ENCODE measurements at places on chromosomes 3 and 15.

- DNase-seq, result no peak
These were observed 51.9 kb upstream of the SNRPA1 start for GRCh38 chr15:101346928-101347327.

- DNase-seq, result no peak
These were observed 878.1 kb downstream of the SI start for GRCh38 chr3:164200053-164200823.

DNA sequence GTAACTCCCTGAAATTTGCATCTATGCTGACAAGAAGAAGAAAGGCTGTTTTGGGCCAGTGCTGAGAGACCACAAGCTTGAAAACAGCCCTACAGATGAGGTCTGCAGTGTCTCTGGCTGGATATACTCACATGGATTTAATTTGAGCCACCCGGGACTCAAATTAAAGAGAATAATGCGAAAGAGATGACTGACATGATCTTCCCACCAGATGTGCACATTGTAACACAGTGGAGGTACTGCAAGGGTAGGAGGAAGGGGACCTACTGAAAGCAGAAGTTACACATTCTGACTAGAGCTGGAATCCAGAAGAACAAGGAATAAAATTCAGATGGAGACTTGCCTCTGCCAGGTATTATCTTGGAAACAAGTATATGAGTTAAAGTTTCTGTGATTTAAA is 728.3 kb upstream of the SGO1 start:
- DNase-seq, result no peak

DNA sequence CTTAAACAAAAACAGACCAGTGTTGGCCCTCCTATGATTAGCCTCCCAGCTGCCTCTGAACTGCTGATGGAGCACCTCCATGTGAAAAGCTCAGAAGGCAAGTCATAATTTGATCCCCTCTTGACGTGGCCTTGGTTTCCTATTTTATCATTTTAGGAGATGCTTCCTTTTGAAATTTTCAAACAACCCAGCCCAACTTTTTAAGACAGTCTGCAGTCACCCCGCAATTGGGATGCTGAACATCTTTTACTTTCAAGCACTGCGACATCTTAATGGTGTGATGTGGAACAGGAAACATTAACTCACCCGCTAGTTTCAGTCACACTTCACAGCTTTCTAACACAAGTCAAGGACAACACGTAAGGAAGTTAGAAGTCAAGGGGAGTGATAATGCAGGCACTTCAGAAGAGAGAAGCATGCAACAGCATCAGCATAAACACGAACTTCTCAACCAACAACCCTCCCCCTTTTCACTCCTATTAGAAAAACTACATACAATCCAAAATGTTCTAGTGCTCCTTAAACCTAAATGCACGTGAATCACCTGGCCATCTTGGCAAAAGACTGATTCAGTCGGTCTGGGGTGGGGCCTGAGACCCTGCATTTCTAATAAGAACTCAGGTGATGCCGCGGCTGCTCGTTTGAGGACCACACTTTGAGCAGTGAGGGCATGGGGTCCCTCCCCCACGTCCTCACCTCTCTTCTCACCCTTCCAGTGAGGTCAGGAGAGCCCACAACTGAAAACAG is 161.5 kb downstream of the FOXP1 start:
- no peak for DNase-seq

DNA sequence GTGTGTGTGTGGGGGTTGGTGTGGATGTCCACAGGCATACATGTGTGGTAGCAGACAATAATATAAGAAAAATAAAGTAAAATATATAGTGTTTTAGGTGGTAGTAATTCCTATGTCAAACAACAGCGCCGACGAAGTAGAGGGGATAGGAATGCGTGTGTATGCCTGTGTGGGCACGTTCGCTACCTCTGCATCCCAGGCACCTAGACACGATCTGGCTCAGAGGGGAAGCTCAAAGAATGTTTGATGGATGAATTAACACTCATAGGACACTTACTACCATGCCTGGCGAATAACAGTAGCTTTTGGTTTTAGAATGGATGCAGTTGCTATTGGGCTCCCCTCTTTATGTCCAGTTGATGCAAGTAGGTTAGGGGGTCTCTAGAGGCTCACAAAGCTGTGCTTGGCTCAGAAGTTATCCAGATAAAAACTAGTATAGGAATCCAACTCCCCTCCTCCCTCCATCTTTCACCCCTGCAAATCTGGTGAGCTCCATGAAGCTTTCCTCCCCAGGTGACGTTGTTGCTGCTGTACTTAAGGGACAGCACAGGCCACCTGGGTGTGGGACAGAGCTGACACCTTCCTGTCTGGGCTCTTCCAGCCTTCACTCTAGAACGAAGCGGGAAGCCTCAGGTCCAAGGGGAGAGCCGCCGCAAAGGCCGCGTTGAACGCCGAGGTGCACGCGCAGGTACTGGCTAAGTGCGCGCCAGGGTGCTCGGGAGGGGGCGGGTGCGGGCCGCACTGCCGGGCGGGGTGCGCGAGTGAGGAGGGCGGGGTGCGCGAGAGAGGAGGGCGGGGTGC is 192.6 kb upstream of the LYSMD4 start:
- no peak for DNase-seq

GRCh38 chr3:425079-425478 is 228.5 kb downstream of the CHL1 start:
- no peak for DNase-seq

DNA sequence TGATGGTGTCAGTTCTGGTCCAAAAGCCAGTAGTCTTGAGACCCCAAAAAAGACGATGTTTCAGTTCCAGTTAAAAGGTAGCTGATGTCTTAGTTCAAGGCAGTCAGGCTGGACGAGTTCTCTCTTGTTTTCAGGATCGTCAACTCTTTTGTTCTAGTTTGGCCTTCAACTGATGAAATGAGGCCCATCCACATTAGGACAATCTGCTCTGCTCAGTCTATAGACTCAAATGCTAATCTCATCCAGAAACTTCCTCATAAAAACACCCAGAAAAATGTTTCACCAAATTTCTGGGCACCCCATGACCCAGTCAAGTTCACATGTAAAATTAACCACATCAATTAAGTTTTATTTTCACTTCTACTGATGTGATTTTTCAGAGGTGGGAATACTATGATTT is 74.0 kb downstream of the MOBP start:
- no peak for DNase-seq

DNA sequence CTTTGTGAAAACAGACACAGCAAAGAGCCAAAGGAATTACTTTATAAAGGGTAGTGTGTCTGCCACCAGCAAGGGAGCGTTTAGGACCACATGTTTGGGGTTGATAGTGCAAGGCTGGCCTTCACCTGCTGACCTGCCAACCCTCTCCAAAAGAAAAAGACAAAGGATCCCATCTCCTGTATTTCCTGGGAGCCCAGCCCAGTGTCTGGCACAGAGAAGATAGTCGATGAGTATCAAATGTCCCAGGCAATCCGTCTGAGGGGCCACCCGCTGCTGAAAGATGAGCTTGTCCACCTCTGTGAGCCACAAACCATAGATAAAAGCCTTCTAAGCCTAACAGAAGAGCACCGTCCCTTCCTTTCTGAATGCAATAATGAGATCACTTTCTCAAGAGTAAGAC is 154.8 kb upstream of the CTNNB1 start:
- no peak for DNase-seq

DNA sequence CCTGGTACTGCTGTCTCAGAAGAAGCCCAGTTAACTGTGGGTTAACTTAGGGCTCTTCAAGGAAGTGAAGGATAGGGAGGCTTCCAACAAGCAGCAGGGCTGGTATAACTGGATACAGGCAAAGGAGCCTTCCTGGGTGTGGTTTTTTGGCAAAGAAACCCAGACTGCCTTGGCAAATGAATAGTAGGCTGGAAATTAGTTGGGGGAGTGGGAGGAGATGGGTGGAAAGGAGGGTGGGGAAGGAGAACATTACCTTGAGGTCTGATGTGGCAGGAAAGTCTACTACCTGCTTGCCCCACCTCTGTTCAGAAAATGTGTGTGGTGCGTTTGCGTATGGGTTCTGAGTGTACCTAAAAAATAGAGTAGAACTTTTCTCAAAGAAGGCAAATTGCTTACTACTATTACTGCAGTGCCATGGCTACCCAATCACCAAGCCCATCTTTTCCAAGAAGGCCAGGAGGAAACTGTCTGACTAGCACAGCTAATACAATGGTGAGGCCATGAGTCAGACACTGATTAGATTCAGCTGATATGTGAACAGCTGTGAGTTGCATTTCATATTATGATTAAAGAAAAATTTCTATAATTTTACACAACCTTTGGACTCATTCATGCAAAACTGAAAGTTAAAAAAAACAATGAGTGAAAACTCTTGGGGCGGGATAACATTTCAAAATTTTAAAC is 55.2 kb downstream of the SPTSSB start:
- no peak for DNase-seq

DNA sequence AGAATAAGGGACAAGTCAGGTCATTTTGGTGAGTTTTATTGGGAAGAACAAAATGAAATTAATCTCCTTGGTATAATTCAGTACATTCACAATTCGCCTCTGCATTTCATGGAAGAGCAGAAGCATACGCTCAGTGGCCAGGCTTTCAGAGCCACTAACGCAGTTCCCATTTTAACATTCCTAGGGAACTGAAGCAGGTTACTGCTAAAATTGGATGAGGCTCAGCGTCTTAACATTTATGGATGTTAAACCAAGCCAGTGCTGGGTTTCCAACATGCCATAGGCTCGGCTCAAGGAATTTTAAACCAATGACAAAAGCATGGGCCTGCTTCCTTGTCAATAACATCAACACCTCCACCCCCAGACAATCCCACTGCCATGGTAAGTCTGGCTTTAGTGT is 172.7 kb upstream of the PRICKLE2 start:
- DNase-seq, result no peak

DNA sequence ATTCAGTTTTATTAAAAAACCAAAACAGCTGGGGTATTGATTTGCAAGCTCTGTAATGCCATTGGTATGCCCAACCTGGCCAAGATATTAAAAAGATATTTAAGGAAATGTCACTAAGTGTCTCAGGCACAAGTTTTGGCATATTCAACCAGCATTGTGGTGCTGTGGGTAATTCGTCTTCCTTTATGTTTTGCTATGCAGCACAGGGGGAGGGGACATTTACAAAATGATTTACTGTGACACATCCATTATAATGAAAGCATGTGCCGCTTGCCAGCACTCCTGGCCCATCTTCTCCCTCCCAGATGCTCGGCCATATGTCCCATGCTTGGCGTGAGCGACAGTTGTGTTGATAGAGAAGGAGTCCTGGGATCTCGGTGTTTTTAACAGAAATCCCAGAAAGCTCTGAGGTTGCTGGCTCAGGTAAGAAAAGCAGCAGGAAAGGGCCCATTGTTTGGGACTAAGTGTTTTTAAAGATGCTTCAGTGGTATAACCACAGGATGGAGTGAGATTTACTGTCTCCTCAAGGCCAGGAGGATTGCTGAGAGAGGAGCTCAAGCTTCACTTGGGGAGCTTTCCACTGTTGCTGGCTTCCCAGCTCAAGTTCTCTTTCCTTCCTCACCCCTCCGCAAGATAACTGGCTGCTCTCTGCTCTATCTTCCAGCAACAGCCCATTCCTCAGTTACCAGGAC is 158.2 kb upstream of the TSC22D2 start:
- no peak for DNase-seq

DNA sequence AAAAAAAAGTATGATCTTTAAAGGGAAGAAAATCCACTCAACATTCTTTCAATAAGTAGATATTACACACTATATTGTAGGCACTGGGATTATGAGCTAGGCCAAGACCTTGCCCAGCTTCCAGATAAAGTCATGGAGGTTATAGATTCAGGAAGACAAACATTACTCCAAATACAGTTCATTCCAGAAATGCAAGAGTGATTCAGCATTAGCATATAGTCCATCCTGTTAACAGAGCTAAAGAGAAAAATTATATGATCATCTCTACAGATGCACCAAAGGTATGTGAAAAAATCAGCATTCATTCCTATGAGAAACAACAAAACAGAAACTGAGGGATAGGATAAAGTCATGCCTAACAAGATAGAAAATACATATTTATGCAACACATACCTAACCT is 42.1 kb upstream of the NSMCE3 start:
- DNase-seq, result no peak

- DNase-seq, result no peak
These were observed 115.1 kb downstream of the DNAJB8 start for GRCh38 chr3:128351546-128351945.

DNA sequence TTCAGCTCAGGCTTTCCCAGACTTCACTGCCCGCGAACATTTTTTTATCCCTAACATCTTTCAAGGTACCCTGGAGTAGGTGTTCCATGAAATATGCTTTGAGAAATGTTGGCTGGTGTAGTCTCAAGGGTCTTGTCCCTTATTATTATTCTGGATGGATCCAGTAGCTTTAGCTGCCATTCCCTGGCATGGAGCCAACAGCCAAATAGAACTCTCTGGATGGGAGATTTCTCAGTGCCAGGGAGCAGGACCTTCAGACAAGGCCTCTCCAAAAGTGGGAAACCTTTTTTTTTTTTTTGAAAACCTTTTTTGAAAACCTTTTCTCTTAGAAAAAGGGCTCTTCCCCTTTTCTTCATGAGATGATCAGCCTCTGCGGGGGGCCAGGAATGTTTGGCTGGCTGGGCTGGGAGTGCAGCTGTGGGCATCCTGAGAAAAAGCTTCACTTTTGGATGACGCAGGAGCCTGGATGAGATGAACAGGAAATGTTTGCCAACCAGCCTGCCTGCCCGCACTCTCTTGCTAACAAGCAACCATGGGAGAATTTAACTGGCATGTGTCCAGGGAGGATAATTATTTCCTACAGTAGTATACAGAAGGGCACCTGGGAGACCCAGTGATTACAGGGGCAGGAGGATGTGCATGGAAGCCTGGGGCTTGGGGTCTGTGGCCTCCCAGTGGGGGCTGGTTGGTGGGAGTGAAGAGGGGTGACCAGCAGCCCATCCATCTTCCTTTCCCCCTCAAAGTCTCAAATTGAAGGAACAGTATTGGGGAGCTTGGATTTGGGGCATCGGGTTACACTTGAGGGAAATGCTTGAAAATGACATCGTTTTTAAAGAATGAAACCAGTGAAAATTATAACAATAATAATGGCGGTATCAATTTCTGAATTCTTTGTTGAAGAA is 109.1 kb upstream of the LRIG1 start:
- DNase-seq, result peak; percentile 96

- DNase-seq, result no peak
These were observed 6.4 kb downstream of the NSUN3 start for GRCh38 chr3:94069194-94069813.

DNA sequence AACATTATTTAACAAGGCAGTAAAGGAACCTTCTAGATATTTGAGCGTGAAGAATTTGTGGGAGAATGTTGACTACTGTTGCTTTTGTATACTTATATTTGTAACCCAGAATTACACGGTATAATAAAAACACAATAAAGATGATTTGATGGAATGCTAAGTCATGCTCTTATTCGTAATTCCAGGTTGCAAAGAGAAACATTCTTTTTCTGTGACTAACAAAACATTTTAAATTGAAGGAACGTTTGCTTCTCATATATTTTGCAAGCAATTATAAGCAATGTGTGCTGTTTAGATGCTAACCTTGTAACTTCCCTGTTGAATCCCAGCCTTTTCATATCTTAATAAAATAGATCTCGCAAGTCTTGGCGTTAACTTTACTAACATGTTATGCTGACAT is 124.4 kb upstream of the CGNL1 start:
- no peak for DNase-seq

GRCh38 chr15:53530761-53531160 is 228.7 kb downstream of the WDR72 start:
- DNase-seq, result no peak

All from brain pericyte (primary cell).